ENCODE measurements at places on chromosomes 1 and 21.
A peak's percentile ranks its signal among the peaks of the same experiment; 100 is the strongest.

DNA sequence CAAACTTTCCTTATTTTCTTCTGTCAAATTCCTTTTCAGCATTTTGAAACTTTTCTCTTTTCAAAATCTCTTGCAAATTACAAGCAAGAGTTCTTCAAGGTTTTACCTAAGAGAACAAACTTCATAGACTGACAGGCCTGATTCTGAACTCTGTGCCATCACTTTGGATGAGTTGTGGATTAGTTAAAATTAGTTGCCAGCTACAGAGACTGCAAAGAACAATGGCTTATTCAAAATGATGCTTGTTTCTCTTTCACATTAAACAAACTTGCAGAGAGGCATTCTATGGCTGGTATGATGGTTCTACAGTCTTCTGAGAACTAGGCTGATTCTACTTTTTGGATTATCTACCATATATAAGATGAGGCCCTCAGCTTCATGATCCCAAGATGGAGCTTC, 3.8 kb downstream of the LRRC8B start:
- DNase-seq: no peak

GRCh38 chr1:202941372-202941771, 14.3 kb upstream of the KLHL12 start:
- no peak for DNase-seq

- DNase-seq: no peak
Observed at GRCh38 chr1:157001304-157001703, 44.2 kb downstream of the ARHGEF11 start.

- DNase-seq: no peak
Observed at GRCh38 chr1:209648931-209649776, 3.1 kb downstream of the LAMB3 start.

- DNase-seq: no peak
Observed at GRCh38 chr1:210771131-210771530, 362.8 kb downstream of the KCNH1 start.

DNA sequence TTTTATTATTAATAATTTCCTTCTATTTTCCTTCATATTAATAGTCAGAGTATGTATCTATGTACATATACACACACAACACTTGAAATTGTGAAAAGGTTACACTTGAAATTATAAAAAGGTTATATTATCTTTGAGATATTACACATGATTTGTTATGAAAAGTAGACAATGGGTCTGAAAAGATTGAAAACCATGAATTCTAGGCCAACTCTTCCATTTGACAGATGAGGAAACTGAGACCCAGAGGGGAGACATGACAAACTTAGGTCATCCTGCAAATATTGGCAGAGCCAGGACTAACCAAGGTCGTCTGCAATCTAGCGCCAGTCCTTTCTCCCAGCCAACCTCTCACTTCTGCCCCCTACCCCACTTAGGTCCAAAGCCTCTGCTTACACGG, 33.2 kb downstream of the TRIM62 start:
- DNase-seq: no peak

DNA sequence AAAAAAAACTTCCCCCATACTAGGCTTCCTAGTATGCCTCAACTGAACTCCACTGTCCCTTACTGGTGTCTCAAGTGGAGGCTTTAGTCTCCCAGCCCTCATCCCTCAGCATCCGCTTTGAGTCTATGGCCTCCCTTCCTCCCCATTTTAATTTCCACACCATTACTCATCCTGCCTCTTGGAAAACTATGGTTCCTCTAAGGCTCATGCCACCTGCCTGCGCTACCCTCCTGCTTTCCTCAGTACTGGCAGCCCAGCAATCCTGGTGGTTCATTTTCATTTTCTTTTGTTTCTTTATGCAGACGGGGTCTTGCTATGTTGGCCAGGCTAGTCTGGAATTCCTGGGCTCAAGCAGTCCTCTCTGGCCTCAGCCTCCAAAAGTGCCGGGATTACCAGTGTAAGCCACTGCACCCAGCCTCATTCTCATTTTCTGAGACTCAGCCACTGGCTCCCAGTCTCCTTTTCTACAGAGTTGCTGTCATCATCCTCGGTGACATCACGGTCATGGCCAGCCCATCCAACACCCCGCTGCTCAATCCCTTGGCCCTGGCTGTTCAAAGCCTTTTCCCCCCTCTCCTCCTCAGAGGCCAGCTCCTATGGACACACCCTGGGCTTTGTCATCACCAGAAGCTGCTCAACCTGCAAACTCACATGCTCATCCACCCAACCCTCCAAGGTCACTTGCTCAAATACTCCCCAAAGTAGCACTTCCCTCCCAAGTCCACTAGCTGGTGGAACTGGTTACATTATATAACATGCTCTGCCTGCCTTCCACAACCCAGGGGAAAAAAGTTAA, 2.3 kb upstream of the PMVK start:
- DNase-seq: no peak

DNA sequence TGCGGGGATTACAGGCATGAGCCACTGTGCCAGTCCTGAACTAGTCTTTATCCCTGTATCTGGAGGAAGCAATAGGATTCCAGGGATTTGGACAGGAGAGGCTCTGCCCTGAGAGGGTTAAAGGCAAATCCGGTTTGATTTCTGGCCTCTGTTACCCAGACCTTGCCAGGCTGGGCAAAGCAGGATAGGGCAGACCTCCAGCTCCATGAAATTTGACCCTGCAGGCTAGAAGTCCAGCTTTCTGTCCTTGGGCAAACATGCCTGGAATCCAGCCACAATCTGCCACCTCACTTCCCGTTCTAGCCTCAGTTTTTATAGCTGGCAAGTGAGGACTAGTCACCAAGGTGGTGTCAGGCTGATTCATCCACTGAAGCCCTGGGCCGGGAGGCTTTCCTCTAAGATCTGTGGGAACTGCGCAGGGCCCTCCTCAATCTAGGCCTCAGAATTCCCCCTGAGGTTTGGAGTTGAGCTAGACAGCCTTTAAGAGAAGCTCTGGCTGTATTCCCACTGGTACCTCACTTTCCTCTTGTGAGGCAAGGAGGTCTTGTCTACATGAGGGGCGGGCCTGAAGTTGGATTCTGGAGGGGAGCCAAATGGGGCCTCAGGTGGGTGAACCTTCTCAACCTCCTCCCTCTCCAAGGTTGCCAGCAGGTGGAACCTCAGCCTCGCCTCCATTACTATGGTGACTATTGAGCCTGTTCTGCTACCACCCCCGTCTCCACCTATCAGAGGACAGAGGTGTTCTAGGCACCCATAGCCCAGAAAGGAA, 7.0 kb upstream of the P3R3URF start:
- DNase-seq: peak; percentile 83

GRCh38 chr1:87024936-87025540, 110.6 kb downstream of the HS2ST1 start:
- DNase-seq: peak; percentile 21

DNA sequence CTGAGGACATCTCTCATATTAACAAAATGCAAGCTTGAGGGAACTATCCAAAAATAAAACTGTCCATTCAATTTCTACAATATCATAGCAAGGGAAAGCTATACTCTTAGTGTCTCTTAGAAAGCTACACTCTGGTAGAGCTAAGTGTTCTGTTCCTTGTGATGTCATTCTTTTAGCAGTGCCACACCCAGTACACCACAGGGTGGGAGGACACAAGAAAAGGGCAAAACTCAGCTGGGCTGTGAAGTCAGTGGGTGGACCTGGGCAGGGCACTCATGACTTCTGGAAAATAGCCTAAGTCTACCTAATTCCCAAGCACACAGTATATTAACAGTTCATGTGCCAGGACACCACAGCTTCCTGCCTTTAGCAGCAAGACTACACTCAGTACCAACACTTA, 42.2 kb upstream of the TNFSF4 start:
- no peak for DNase-seq

DNA sequence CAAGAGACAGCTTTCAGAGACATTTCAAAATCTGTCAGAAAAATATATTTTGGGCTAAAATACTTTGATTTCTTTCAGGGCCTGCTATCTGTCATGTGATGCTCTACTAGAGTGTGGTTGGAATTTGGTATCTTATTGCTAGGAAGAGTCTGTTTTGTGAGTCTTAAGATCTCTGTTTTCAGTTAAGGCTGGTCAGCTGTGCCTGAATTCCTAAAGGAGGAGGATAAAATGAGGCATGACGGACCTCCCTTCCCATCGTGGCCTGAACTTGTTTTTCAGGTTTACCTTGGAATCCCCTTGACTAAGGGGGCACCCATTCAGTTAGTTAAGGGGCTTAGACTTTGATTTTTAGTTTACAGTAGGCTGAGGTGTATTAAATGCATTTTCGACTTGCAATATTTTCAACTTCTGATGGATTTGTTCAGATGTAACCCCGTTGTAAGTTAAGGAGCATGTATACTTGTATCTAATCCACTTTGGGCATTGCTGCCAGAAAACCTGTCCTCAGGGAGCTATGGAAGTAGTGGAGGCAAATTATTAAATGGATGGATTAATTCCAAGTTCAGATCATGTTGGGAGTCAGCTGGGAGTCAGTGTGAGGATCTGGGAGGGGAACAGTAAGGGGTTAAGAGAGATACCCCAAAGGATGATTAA, 18.3 kb downstream of the CAPN2 start:
- no peak for DNase-seq

All from NCI-H1436 treated with DMSO at 0.1 percent for 48 hours (cell line).